ENCODE measurements at places on chromosomes 6 and 20.

- DNase-seq = no peak
Observed at GRCh38 chr6:157983406-157984119, 1.9 kb downstream of the SYNJ2 start.

DNA sequence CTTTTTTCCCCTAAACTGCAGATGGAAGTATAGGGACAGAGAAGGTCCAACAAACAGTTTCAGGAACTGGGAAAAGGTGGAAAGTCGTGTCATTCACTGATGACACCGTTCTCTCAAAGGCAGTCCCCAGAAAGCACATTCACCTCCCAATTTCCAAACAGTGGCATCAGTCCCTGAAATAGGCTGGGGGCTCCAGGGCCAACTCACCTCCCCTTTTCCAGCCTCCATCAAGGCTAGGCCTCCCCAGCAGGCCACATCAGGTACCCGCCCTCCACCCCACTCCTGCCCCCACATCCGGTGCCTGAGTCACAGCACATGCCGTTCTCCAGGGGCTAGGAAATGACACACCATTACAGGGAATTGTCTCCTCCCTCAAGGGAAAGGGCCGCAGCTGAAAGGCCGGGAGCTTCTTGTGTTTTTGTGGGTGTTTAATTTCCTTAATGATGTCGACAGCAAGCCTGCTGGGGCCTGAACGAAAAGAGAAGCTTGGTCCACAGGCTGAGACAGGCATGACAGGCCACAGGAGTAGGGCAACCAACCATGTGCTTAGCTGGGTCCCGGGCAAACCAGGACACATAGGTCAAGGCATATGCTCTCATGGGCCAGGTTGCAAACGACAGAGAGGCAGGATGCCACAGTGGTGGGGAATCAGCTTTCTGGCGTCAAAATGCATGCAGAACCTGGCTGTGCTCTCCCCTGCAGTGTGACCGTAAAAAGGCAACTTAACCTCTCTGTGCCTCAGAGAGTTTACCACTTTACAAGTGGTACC lies 39.2 kb downstream of the ZMYND8 start:
- no peak for DNase-seq

DNA sequence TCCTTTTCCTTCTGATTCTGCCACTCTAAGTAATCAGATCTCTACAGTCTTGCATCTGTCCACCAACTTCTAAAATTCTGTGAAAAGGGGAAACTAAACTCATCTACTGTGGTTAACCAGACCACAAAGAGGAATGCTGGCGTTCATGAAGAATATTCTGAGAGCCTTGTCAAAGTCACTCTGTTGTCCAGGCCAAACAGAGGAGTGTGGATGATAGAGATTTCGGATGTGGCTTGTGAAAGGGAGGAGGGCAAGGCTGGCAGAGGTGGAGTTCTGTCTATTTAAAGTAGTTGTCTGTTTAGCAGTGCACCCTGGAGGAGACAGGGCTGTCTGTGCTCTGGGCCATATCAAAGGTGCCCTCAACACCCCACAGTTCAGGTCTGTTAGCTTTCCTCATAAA lies 33.9 kb downstream of the CCN2 start:
- no peak for DNase-seq

- DNase-seq = no peak
Observed at GRCh38 chr20:62725596-62726268, 17.1 kb downstream of the NTSR1 start.

DNA sequence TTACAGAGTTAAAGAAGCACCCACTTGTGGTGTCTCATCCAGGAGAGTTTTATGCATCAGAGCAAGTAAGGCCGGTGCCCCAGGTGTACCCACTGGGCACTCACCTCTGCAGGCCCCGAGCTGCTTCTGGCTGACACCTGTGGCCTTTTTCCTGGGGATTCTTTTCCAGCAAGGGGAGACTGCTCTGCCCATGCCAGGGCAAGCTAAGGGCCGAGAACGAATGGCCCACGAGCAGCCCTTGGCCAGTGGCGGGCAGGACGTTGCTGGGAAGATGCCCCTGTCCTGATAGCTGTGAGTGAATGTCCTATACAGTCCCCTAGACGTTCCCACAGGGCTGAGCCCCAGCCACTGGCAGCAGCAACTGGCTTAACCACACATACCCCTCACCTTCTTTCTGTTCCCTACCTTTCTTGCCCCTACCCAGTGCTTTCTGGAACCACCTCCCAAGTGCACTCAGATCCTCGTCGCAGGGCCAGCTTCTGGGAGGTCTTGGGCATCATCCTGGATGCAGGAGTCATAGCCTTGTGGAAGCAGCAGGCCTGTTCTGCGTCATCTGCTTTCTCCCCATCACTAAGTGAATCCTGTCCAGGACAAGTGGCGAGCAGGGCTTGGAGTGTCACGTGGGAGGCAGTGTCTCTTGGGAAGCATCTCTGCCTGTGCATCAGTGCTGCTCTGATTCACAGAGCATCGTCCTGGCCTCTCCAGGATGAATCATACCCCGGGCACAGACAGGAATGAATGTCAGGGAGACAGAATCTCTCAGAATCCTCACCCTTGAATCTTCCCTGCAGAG lies 32.5 kb downstream of the SYNDIG1 start:
- DNase-seq = peak; percentile 55

- no peak for DNase-seq
Observed at GRCh38 chr6:144390886-144391285, 105.8 kb downstream of the UTRN start.

DNA sequence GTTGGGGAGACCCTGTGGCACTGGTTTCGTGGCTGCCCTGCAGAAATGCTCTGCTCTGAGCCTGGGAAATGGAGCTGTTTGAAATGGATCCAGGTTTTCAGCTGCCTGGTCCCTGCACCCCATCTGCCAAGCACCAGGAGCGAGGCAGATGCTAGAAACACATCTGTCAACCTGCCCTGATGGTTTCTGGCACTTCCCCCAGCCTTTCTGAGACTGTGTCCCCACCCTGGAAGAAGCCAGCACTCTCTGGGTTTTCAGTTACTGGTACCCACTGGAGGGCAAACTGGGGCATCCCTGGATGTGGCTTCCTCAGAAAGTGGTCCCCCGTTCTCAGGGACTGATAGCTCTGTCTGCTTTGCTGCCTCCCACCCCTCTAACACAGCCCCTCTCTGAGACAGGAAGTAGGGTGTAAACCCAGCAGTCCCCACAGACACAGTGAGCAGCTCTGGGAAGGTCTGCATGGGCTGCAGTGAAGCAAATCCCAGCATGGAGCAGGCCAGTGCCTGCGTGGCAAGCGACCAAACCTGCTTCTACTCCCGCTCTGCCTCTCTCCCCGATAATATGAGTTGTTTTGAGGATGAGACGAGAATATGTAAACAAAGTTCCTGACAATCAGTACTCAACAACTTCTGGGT lies 54.2 kb upstream of the MAFB start:
- no peak for DNase-seq

DNA sequence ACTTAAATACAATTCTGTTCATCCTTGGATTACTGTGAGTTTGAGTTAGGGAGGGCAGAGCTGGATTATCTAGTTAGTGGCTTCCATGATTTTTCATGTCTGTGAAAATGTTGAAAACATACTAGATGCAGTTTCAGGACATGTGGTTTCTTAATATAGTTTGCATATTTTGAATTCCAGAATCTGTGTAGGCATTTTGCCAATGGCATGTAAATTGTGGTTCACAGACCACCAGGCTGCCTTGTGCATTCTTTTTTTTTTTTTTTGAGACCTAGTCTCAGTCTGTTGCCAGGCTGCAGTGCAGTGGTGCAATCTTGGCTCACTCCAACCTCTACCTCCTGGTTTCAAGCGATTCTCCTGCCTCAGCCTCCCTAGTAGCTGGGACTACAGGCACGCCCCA lies 42.8 kb downstream of the CDC5L start:
- DNase-seq = no peak

DNA sequence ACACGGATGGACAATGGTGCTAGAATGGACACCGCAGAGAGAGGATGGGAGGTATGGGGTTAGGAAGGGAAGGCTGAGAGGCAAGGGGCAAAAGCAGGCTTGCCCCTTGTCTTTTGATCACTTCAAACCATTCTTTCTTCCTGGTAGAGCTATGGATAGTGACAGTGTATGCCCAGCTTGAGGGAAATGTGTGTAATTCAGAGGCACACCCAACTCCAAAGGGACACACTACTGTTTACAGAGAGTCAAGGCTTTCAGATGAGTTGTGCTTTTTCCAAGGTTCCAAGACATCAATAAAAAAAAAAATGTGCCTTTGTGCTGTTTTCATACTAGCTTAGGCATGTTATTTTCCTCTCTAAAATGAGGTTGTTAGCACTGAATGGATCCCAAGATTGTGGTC lies 185.0 kb downstream of the MCHR2 start:
- DNase-seq = no peak

- no peak for DNase-seq
Observed at GRCh38 chr6:118963003-118963402, 28.0 kb upstream of the MCM9 start.

GRCh38 chr6:30194797-30195690 lies 18.2 kb downstream of the TRIM26 start:
- no peak for DNase-seq

DNA sequence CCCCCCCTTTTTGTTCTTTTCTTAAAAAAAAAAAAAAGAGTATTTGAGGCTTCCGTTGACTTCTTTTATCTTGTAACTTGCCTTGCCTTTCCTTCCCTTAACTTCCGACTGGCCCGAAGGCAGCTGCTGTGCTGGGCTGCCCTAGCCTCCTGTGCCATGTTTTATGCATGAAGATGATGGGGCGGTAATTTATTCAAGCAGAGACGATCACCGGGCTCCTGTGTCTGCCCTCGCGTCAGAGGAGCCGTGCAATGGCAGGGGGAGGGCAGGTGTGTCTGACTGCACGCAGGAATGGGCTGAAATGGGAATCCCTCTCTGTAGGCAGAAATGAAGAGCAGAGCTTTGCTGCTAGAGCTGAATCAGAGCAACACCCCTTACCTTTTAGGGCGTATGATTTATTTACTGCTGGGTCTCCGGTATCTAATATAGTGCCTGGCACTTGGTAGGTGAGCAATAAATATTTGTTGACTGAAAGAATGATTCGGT lies 106.3 kb upstream of the RIPOR2 start:
- DNase-seq = no peak

DNA sequence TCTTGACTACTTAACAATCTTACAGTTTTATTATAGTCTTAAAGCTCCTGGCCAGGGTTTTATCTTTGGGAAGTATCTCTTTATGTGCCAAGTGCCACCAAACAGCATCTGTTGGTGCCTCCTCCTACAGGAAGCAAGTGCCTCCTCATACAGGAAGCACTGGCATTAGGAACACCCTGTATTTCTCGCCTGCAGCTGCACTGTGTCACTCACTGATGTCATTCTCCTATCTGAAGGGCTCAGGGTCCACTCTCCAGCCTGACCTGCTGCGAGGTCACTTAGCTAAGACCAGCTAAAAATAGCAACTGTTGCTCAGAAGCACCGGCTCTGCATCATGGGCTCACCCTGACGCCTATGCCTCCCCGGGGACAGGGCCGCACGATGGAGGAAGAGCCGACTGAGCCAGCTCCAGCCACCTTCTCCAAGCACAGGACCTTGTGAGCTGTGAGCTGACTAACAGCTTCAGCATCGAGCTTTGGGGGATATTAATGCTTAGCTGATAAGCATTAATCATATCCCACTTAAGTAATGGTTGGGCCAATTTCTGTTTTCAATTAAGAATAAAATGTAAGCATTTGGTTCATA lies 66.3 kb upstream of the CD93 start:
- DNase-seq = no peak

DNA sequence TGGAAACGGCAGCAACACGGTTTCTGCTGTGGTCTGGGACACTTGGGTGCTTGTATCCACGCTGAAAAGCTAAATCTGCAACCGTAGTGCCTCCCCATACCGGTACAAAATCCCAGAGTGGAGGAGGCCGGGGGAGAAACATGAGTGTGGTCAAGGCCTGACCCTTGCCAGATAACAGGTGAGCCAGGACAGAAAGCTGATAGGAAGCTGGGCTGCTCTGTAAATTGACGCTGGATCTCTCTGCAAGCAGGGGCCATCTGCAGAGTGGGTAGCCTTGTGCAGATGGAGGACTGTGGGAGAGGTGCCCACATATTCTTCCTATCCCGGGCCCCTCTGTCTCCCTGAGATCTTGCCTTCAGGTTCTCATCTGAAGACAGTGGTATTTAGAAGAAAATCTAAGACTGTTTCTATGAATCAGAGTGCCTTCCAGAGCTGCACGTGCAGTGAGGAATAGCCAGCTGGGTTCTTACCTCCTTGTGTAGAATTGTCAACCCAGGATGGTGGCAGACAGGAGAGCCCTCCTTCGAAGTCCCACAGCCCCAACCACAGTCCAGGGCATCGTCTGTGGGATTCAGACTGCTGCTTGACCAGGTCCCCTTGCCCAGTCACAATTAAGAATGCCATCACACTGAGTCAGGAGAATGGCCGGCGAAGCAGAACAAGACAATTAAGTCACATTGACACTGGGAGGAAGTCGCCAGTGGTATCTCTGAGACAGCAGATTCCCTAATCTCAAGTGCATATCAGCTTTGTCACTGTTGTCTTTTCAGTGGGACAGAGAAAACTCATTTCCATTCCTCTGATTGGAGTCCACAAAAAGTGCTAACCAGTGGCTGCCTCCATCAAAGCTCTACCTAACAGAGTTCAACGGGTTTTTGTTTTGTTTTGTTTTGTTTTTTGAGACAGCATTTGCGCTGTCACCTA lies 100.0 kb upstream of the RIPOR2 start:
- DNase-seq = no peak

GRCh38 chr6:112384511-112384910 lies 37.4 kb downstream of the RFPL4B start:
- DNase-seq = no peak

GRCh38 chr6:53608396-53608795 lies 57.2 kb downstream of the KLHL31 start:
- no peak for DNase-seq

GRCh38 chr6:152052061-152052460 lies 244.6 kb downstream of the ESR1 start:
- no peak for DNase-seq

DNA sequence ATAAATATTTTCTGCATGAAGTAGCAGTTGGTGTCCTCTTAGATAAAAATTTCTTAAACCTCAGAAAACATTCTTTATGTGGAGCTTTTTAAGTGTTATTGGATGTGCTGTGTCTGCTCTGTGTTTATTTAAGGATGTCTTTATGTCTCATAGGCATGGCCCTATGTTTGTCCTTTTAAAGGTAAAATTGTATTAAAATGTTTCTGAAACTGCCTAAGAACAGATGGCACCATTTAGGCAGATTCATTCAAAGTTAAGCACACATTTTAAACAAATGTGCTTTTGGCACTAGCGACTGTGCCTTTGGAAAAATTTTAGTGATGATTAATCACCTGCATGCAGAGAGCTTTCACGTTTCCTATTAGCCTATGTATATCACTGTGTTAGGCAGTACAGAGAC lies 125.2 kb downstream of the KIF6 start:
- no peak for DNase-seq

DNA sequence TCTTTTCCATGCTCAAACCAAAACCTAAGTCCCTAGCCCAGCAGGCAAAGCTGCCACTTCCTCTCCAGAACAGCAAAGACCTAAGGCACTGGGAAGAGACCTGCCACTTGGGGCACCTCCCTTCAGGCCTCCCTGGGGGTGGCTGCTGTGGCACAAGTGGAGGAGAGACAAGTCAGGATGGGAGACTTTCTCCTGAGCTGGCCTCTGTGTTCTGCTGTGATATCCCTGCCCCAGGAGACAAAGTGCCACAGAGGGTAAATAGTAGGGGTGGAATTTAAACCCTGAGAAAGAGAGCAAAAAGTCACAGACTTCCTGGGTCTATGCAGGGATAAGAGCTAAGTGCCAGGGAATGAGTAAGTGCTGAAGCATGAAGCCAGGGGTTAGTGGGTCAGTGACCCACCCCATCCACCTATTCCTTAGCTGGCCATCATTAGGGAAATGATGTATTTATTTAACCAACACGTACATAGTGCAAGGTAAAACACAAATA lies 84.2 kb downstream of the MRPL14 start:
- no peak for DNase-seq
